Cerebellar cortex (tissue), 1 donor: ENCODE measurements at places on chromosomes 12 and 14.

DNA sequence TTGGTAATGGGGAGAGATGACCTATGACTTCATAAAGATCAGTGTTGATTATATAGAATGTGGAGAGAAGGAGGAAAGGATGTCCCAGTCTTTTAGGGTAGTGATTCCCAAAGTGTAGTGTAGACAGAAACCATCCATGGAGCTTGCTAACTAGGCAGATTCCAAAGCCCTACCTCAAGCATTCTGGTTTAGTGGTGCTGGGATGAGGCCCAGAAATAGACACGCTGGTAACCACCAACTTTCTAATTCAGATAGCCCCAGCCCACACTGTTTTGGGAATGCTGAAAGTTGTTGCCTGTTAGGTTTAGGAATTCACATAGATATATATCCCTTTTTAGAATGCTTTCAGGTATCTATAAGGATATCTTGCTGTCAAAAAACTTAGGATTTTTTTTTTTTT, 69.2 kb downstream of the STAB2 start:
- DNase-seq: no peak

DNA sequence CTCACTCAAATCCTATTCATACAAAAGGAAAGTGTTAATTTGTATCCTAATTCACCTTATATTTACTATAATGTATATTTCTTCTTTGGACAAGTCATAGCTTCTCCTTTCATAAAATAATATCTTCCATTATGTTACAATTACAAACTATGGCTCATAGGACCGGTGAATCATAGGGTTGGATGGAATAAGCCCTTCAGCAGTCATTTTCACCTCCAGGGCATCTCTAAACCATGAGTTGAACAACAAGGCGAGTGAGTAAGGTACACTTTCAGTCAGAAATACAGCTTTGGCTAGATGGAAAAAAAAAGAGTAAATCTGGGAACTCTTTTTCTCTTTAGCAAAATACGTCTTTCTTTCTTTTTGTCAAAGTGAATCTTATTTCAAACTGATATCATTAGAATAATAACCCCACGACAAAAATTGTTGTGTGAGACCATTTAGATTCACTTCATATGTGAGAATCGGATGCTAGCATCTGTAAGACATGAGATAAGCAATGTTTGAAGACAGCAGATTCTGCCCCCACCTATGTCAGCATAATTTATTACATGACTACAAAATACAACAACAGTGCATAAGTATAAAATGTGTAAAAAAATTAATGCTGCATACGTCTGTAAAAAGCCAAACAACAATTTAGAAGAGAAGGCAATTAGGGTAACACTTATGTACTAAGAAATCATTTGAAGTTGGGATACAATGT, 184.4 kb upstream of the SLC38A2 start:
- DNase-seq: no peak

GRCh38 chr14:70558356-70558755, 23.6 kb upstream of the ADAM20 start:
- DNase-seq: no peak

DNA sequence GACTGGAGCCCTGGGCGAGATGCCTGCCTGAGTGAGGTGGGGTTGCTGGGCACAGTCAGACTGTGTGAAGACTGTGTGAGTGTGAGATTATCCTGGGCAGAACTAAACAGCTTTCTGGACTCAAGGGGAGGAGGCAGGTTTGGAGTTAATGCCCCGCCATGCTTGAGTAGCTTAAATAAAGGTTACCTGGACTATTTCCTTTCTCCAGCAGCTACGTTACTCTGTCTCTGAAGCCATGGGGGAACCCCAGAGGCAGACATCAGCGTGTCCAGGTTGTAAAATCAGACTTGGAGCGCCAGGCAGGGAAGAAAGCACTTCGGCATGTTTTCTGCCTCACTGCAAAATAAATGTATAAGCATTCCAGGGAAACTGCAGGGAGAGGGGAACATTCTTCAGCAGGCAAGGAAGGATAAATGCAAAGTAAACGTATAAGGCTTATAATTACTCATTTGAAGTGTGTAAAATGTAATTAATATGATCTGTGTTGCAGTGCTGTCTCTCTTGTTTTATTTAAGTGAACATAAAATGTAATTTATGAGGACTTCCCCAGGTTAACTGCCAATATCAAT, 129.7 kb downstream of the CHST11 start:
- no peak for DNase-seq

DNA sequence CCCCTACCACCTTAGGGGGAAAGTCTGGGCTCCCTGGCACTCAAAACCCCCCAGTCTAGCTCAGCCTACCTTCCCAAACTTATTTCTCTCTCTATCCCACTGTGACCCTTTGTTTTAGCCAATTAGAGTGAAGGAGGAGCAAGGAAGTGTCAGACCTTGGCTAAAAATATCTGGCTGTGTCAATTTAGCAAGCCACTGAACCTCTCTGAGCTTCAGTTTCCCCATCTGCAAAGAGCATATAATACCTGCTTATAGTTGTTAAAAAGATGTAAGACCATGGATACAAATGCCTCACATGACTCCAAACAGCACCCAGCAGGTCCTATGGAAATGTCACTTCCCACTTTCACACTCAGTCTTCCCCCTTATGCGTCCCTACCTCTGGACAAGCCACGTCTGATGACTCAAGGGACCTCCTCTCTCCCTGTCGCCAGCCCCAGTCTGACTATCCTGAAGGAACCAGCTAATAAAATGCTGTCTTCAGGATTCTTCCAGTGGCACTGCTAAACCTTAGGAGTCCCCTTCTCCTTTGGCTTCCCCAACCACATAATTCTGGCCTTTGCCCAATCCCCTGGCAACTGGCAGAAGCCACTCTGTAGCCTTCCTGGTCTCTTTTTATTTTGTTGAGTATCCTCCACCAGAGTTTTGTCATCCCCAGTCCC, 19.3 kb downstream of the FOXN3 start:
- peak; percentile 38 for DNase-seq

DNA sequence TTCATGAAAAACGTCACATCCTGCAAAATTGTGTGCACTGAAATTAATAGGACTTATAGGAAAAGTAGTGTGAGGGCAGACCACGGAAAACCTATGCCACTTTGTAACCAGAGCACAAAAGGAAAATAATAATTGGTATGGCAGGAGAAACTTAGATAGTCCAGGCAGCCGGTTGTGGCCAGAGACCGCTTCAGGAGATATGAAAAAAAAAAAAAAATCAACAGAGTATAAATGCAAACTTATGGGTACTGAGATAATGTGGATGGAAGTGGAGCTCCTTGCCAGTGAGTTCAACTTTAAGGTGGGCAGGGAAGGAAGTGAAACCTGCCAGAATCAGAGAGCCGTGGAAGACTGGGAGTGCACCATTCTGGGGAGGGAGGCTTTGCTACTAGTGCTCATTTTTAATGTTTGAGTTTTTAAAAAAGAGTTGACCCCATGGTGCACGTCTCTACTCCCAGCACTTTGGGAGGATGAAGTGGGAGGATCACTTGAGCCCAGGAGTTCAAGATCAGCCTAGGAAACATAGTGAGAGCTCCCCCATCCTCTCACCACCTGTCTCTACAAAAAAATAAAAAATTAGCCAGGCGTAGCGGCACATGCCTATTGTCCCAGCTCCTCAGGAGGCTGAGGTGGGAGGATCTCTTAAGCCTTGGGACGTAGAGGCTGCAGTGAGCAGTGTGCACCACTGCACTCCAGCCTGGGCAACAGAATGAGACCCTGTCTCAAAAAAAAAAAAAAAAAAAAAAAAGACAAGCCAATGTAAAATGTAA, 34.3 kb upstream of the METAP2 start:
- no peak for DNase-seq

DNA sequence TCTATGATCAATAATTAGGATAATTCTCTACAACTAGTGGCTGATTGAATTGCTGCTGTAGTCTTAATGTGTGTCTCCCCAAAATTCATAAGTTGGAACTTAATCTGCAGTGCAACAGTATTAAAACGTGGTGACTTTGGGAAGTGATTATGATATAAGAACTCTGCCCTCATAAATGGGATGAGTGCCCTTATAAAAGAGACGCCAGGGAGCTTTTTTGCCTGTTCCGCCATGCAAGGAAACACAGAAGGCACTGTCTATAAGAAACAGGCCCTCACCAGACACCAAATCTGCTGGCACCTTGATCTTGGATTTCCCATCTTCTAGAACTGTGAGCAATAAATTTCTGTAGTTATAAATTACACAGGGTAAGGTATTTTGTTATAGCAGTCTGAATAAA, 161.0 kb downstream of the ALX1 start:
- no peak for DNase-seq

DNA sequence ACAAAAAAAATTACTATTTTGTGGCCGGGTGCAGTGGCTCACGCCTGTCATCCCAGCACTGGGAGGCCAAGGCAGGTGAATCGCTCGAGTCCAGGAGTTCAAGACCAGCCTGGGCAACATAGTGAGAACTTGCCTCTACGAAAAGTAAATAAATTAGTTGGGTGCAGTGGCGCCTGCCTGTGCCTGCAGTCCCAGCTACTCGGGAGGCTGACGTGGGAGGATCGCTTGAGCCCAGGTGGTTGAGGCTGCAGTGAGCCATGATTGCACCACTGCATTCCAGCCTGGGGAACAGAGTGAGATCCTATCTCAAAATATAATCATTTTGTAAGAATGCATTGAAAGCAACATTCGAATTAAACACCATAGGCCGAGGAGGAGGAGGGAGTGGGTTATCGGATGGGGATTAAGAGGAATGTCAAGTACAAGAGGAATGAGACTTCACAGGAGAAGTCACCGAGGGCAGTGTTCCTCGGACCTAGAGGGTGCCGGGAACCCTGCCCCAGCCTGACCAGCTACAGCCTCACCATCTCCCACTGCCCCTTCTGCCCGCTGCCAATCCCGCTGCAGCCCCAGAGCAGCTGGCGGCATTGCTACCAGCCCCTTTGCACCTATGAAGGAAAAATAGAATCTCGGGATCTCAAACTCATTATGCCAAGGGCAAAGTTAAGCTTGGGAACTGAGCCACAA, 32.6 kb upstream of the AACS start:
- DNase-seq: no peak

GRCh38 chr14:67952786-67953185, 133.2 kb downstream of the RAD51B start:
- DNase-seq: no peak

DNA sequence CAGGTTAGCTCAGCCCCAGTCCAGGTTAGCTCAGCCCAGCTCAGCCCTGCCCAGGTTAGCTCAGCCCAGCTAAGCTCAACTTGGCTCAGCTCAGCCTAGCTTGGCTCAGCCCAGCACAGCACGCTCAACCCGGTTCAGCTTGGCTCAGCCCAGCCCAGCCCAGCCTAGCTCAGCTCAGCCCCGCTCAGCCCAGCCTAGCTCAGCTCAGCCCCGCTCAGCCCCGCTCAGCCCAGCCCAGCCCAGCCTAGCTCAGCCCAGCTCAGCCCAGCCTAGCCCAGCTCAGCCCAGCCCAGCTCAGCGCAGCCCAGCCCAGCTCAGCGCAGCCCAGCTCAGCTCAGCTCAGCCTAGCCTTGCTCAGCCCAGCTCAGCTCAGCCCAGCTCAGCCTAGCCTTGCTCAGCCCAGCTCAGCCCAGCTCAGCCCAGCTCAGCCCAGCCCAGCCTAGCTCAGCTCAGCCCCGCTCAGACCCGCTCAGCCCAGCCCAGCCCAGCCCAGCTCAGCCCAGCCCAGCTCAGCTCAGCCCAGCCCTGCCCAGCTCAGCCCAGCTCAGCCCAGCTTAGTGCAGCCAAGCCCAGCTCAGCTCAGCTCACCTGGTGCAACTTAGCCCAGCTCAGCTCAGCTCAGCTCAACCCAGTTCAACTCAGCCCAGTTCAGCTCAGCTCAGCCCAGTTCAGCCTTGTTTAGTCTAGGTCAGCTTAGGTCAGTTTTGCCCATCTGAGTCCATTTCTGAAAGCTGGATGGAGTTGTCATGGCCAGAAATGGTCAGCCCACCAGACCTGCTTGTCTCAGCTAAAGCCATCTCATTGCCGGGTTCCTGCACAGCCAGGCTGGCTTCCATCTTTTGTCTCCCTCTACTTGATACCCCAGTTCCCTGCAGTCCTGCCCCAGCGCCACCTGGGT, 333.6 kb downstream of the TMEM121 start:
- DNase-seq: no peak

- DNase-seq: peak; percentile 19
Measured at GRCh38 chr14:88426271-88426670, 40.8 kb downstream of the SPATA7 start.

DNA sequence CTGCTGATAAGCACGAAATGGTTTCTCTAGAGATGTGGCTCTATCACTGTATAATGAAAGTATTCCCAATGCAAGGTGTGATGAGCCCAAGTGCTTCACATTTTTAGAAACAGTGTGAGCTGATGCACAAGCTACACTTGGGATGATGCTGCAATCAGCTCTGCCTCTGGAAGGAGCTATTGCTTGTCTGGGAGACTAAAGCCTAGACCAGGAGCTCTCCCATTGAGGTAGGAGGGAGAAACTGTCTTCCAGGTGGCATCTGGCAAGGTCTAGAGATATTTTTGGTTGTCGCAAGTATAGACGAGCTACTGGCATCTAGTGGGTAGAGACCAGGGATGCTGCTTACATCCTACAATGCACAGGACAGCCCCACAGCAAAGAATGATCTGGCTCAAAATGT, 42.0 kb downstream of the HECTD4 start:
- peak; percentile 71 for DNase-seq

DNA sequence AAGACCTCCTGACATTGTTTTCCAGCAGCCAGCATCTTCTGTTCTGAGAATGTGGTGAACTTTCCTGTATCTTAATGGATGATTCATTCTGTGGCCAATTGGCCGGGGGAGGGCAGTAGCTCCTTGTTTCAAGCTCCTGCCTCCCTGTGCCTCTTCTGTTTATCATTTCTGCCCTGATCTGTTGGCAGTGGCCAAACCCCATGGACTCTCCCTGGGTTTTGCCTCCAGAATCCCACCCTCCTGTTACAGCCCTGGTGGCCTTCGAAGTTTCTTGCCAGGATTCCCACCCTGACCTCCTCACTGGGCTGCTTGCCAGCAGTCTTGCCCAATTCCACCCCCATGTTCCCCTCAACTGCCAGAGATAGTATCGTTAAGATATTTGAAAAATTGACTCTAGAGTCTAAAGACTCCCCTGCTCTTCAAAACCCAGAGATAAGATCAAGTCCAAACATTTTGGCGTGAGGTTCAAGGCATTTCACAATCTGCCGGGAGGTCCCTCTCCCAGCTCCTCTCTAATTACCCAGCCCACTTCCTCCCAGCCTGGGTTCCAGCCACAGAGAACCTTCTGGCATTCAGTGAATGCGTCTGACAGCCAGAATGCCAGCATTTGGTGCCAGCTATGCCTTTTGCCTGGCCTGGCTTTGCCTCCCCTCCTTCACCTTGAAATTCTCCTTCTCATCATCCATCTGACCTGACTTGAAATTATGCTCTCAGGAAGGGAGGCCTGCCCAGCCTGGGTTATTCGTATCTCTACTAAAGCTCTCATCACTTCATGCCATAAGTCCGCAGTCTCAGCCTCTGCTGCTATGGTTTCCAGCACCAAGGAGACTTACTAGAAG, 37.7 kb upstream of the TXNRD1 start:
- no peak for DNase-seq

- no peak for DNase-seq
Measured at GRCh38 chr12:75978677-75979076, 52.9 kb downstream of the PHLDA1 start.

DNA sequence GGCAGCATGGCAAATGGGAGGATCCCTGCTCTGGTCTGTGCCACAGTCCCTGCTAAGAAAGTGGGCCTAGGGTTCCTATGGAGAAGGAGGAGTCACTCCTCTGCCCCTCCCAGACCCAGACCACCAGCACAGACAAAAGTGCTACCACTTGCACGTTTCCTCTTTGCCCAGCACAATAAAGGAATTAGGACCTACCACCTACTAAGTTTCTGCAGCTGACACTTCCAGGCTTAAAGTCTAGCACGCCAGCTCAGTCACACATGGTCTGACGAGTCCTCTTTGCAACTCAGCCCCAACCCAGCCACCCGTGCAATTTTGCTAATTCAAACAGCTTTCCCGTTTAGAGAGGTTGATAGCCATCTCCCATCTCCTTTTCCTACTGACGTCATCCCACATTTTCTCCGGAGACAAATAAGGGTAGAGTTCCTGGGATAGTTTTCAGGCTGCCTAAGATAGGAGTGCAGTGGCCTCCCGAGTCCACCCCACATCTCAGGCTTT, 66.2 kb upstream of the PTGR2 start:
- DNase-seq: peak; percentile 81
